Activated CD8-positive, alpha-beta memory T cell treated with anti-CD3 and anti-CD28 coated beads for 4 hours (primary cell): ENCODE measurements at places on chromosomes 2 and 18.

DNA sequence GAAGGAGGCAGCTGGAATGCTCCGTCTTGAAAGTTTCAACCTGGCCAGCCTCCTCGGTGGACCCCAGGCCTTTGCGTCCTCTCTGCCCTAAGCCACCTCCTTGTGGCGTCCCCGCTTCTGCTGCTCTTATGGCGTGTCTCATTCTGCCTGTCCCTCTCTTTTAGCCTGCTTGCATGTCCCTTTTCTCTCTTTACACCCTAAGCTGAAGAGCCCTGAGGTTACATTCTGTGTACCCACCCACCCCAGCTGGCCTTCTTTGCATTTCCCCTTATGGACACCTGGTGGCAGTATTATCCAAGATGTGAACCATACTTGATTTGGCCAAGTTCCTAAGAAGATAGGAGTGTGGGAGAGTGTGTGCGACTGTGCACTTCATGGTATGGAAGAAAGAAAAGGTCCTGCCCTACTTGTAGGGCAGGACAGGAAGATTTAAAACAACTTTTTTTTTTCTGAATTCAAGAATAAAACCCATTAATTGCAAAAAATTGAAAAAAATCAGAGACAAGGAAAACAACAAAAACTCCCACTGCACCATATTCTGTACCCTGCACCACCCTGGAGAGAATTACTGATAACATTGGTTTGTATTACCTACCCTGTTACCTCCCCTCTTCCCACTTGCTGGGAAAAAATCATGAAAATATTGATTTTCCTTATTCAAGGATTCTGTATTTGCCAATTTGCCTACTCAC, 77.4 kb downstream of the DYSF start:
- no peak for DNase-seq

DNA sequence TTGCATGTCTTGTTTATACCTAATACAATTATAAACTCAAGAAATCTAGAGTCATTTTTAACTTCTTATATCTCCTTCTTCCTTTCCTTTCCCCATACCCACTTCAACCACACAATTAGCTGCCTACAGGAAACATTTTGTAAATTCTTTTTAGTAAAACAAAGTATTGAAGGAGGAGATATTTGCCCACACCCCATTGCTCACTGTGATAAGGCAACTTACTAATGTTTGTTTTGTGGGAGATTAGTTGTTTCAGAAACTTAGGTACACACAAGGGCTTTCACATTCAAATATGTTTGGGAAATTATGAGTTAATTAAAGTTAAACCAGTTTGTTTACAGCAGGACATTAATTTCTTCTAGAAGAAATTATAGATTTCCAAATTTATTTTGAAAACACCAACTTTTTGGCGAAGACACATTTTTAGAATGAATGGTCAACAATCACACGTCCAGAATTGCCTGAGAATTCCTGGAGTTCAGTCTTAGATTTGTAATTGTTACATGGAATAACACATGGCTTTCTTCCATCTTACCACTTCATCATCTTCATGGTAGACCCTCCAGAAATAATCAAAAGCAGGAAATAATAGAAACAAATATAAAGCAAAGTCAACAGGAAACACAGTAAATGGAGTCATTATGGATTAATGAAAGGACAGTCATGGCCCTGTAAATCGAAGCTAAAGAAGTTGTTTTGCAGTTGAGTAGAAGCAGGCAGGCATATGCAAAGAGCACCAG, 62.5 kb upstream of the RAB27B start:
- DNase-seq, result no peak

DNA sequence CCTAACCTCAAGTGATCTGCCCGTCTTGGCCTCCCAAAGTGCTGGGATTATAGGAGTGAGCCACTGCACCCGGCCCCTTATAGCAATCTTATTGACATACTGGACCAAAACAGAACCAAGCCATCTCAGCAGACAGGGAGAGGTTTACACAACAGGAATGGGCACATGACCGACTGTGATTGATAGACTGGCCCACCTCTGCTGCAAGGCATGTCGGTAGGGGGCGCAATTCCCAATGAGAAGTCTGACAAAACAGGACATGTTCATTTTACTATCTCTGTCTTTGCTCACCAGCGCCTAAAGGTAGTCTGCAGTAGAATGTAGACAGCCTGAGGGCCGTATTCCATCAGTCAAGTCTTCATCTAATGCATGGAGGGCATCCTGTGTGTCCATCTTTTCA, 2.0 kb downstream of the LYPD6B start:
- peak; percentile 11 for DNase-seq

DNA sequence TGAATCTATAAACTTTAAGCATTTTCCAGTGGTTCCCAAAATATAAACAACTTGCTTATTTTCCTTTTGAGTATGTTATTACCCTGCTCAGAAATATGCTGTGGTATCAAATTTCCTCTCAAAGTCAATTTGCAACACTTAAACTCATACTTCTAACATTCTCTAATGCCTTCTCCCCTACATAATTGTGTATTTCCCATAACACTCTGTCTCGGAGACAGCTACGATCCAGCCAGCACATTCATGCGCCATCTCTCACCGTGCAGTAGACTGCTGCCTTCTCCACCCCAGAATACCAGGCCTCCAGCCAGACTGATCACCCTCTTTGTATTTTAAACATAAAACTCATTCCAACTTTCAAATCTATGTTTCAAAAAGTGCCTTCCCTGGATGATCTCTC, 41.8 kb downstream of the TIMM21 start:
- no peak for DNase-seq

- DNase-seq, result no peak
These were observed 137.0 kb downstream of the EN1 start for GRCh38 chr2:118710481-118710880.

DNA sequence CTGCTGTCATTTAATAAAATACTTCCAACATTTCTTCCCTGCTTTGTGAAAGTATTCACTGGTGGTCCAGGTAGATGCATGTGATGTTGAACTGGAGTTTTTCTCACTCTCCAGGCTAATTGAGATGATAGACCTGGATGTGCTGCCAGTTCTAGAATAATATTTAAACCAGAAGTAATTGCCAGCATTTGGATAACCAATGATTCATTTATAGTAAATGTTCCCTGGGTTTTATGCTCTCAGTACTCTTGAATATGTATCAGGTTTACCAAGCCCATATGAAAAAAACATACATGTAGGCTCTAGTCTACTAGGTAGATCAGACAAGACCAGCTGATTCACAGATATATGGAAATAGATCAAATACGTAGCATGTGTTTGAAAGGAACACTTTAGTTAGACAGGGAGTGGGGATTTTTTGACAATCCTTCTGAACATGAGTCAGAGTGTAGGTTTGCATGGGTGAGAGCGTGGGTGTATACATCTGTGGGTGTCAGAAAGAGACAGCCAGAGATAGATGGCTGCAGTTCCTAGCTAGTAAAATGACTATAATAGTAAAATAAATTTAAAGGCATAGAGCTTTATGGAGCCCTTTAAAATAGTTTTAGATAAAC, 115.1 kb downstream of the NAB1 start:
- peak; percentile 35 for DNase-seq

- DNase-seq, result no peak
These were observed 66.6 kb downstream of the CTIF start for GRCh38 chr18:48605408-48605845.

DNA sequence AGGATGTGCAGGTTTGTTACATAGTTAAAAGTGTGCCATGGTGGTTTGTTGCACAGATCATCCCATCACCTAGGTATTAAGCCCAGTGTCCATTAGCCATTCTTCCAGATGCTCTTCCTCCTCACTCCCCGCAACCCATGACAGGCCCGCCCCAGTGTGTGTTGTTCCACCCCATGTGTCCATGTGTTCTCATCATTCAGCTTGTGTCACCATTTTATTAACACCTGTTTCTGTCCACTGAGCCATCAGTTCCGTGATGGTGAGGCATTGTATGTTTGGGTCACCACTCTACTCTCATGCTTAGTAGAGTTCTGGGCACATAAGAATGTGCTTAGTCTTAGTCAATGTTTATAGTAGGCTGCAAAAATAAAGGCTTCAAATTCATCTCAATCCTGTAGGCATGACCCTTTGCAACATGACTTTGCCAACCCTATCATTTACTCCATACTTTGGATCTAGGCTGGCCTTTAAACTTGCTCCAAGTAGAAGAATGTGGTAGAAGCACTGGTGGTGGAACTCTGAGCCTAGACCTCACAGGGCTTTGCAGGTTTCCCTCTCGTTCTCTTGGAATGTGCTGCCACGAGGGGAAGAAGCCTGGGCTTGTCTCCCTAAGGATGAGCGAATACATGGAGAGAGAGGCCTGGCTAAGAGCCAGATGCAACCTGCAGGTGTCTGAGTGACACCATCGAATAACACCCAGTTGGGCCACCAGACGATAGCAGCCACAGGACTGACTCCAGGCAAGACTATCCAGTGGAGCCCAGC, 161.5 kb downstream of the NAPG start:
- no peak for DNase-seq

DNA sequence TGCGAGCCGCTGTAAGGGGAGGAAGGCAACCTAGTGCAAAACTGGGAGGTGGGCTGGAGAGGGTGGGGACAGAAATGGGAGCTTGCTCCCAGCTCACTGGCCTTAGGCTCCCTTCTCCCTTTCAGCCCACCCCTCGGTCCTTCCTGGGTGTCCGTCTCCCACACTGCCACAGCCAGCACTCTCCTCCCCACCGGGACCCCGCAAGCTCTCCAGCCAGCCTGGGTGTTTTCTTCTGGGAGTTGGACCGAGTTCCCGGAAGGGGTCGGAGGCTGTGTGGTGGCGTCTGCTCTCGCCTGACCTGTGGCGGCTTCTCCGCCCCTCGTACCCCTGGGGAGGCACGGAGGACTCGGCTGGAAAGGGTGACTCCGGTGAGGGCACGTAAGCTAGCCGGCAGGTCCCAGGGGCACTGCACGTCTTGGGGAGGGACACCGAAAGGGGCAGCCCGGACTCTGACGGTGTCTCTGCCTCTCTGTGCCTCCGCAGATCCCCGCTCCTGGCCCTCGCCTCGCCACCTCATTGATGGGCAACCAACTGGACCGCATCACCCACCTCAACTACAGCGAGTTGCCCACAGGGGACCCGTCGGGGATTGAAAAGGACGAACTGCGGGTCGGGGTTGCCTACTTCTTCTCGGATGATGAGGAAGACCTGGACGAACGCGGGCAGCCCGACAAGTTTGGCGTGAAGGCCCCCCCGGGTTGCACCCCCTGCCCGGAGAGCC, 1.1 kb downstream of the LRATD1 start:
- no peak for DNase-seq

GRCh38 chr18:10025711-10026670, 112.2 kb downstream of the VAPA start:
- DNase-seq, result no peak

DNA sequence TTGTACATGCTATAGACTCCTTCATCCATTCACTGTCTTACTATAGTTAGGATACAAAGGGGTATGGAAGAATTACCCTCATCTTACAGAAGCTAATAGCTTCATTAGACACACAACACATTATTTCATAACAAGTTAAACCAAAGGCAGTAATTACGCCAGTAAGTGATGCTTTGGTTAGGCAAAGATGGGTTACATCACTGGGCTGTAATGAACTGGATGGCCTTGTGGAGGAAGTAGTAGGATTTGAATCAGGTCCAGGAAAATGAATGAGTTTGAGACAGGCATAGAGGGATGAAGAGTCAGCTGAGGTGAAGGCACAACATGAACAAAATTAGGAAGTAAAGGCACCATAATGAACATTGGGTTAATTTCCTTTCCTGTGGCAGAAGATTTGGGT, 80.1 kb downstream of the SOCS6 start:
- DNase-seq, result no peak

- DNase-seq, result no peak
These were observed at the start of gene GDF7 for GRCh38 chr2:20666304-20667150. TSS of gene GDF7 (plus strand) at chr2:20667144. CDS start at chr2:20667240, 96 bp downstream.

DNA sequence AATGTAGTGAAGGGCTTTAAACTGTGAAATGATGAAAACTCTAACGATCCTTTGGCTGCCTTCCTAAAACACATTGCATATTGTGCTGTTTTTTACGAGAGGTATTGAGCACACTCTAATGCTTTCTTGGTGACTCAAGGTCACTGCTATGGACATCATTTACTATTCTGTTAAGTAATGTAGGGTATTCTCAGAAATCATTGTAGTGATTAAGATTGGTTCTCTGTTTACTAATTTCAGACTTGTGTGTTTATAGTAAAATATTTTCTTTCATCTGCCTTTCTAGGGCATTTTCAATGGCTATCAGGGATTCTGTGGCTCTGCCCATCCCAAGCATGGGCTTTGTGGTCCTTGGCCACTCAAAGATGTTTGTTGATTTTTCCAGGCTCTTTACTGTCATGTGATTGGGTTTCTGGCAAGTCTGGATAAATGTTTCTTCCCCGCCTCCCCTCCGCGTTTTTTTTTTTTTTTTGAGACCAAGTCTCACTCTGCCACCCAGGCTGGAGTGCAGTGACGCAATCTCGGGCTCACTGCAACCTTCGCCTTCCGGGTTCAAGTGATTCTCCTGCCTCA, 29.3 kb downstream of the UBE2F start:
- DNase-seq, result no peak

GRCh38 chr2:64338910-64339500, 115.0 kb upstream of the LGALSL start:
- no peak for DNase-seq

DNA sequence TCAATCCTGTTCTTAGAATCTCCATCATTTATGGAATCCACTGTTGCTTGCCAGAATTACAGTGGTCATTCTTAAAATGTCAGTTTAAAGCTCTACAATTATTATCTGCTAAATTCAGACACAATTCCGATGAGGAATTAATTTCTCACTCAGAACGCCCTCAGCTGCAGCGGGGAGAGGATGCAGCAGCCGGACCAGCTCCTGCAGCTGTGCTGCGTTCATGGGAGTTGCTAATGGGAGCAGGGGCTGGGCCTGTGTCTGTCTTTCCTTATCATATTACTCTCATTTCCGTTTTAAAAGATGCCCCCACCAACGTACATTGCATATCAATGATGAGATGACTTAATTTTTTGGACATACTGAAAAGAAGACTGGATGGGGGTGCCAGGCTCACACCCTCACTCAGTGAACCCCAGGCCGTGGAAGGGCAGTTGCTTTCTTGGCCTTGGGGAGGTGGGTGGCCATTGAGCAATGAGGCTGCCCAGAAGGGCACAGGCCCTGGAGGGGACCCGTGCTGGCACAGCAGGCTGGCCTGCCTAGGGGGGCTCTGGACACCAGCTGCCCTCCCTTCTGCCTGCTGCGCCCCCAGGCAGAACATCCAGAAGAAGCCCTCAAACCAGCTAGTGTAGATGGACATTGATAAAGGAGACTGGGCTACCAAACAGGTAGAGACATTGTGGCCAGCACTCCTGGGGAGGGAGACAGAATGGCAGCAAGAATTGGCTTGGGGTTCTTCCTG, 503.6 kb upstream of the MYT1L start:
- no peak for DNase-seq

GRCh38 chr18:55407774-55408535, 180.0 kb downstream of the TCF4 start:
- DNase-seq, result no peak

DNA sequence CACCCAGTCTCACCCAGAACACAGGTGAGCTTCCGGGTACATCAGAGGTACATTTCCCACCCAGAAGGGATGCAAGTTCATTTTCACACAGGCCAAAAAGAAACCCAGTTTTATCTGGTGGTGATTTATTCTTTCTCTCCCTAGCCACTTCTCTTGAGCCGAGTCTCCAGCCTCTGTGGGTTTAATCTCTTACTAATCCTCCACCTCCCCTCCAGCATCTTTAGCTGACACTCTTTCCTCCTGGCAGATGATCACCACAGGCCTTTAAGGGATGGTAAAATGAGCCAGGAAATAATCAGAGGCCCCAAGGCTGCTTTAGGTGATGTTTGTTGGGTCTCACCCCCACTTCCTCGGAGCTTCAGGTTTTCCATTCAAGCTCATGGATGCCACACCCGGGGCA, 145.7 kb upstream of the DLX2 start:
- no peak for DNase-seq
